T-helper 2 cell (primary cell): ENCODE measurements at places on chromosomes 4 and X.

DNA sequence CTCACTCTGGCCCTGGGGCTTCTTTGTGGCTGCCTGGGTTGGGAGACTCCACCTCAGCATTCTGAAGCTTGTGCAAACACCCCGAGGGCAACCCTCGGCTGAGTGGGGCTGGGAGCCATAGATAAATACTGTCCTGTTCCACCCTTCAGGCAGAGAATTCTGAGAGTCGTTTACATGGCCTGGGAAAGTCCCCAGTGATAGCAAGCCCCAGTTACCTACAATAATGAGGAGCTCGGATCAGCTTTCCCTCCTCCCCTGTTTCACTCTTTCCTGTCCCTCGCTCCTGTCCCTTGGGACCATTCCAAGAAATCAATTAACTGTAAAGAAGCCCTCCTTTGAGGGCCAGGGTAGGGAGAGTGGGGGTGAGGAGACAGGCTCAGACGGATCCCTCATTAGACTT lies 31.6 kb upstream of the DDX3X start:
- DNase-seq: no peak

- no peak for DNase-seq
Observed at GRCh38 chr4:140806163-140806562, 50.0 kb upstream of the TBC1D9 start.

DNA sequence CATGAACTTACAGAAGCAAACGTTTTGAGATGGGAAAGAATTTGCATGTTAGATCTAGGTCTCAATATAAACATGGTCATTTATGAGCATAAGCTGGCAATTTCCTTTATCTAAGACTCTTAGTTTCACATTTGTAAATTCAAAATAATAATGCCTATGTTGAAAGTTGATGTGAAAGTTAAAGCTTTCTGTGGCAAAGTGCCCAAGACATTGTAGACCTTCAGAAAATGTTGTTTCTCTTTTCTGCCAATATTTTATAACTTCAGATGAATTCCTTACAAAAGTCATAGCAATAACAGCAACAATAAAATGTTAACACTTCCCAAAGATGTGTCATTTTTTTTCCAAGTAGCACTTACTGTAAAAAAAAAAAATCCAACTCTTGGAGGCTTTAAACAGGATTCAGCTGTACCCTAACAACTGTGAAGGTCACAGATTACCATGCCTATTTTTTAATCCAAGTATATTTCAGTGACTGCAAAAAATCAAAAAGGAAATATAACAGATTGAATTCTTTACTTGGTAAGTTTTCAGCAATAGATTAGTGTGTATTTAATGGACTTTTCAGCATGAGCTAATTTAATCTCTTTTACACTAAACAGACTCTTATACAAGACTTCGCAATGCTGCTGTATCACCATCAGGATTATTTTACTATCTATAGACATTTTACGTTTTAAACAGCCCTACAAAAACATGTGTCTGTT lies 206.5 kb upstream of the PDE5A start:
- DNase-seq: no peak

GRCh38 chrX:68666580-68666979 lies 19.1 kb downstream of the STARD8 start:
- DNase-seq: no peak

DNA sequence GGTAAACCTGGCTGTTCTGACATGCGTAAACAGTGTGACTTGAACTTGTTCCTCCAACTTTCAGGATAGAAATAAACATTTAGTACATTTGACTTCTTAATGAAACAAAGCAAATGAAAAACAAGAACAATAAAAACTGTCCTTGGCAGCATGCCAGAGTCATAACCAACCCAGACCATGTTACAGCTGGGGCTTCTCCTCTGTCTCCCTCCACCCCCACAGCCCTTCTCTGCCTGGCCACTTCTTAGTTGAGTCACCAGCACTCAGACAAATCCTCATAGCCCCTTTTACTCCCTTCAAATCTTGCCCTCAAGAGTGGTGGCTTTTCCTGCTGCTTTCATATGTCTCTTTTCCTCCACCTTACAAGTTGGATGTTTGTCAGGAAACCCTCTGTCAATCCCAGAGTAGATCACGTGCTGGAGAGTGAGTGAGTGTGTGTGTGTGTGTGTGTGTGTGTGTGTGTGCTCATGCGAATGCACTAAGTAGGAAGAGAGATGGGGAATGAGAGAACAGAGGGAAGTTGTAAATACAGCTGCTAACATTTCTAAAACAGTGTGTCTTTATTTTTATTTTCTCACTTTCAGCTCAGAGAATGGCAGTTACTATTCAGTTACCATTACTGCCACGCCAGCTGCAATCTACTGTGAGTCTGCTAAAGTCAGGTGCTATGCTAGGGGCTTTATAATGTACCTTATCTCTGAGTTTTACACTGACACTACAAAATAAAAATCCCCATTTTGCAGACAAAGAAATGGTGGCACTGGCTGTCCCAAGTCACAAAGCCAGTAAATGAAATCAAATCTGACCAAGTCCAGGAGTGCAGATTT lies 15.0 kb downstream of the SCARB2 start:
- DNase-seq: peak; percentile 73

GRCh38 chr4:183445097-183445428 lies 627 bp downstream of the CDKN2AIP start:
- DNase-seq: no peak

GRCh38 chr4:96483308-96484030 lies 643.6 kb downstream of the PDHA2 start:
- DNase-seq: no peak

DNA sequence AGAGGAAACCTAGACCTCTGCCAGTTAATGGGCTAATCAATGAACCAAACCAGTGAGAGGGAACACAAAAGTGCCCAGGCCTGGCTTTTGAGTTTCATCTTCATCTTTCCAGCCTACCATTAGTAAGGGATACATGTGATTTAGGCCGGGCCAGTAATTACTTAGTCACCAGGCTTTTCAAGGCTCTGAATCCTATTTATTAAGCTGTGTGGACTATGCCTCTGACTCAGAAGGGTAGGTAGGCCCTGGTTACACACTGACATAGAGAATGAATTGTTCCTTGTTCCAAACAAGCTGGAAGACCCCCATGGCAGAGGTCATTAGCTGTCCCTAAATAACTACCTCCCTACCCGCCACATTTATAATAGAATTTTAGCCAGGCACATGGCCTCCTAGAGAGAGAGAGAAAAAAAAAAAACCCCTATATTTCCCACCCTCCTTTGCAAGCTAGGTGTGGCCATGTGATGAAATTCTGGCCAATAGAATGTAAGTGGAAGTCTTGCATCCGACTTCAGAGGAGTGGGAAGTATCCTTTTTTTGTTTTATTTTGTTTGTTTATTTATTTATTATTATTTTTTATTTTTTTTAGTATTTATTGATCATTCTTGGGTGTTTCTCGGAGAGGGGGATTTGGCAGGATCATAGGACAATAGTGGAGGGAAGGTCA lies 112.3 kb upstream of the BCOR start:
- no peak for DNase-seq

GRCh38 chrX:118100091-118100490 lies 16.5 kb downstream of the KLHL13 start:
- DNase-seq: no peak

DNA sequence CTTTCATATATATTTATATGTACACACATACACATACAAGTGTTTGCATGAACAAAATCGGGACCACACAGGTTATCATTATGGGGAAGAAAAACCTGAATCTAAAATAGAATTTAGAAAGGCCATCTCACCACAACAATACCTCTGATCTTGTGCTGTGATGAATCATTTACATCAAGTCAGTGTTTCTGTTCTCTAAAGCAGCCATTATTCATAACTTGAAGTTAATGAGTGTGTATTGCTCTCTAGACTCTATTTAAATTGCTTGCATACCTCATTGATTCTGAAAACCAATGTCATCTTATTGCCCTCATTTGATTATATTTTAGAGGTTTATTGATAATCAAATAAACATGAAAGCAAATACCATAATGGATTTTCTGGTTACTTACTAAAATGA lies 71.6 kb downstream of the FAM114A1 start:
- no peak for DNase-seq

DNA sequence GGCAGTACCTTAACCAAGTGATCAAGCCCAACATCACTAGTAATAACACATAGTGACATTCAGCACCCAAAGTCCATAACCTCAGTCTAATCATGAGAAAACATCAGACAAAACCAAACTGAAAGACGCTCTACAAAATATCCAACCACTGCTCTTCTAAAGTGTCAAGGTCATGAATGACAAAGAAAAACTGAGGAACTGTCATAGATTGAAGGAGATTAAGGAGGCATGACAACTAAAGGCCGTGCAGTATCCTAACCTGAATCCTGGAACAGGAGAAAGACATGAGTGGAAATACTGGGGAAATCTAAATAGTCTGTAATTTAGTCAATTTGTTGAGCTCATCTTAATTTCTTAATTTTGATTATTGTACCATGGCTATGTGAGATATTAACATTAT lies 38.2 kb upstream of the EXOC1L start:
- no peak for DNase-seq

- DNase-seq: no peak
Observed at GRCh38 chr4:181909368-181909767, 333.8 kb upstream of the TENM3 start.

DNA sequence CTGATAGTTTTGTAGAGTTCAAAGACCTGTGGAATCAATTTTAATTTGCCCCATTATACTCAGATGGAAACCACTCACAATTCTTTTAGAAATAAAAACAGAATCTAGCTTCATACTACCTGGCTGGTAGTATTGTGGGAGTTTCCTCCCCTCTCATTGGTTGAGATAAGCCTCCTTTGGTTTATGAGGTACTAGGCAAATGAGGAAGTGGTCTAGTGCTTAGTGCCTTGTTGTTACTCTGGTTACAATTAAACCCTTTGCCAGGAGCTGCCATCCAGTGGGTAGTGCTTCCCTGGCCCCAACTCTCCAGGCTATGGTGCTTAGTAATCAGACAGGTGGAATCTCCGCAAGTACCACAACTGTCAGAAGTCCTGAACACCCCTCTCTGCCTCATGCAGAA lies 118.3 kb downstream of the CDKL5 start:
- peak; percentile 1 for DNase-seq

- DNase-seq: peak; percentile 16
Observed at GRCh38 chr4:185597532-185598188, 62.4 kb upstream of the PDLIM3 start.

GRCh38 chrX:153443476-153444332 lies 2.2 kb downstream of the TREX2 start:
- no peak for DNase-seq

DNA sequence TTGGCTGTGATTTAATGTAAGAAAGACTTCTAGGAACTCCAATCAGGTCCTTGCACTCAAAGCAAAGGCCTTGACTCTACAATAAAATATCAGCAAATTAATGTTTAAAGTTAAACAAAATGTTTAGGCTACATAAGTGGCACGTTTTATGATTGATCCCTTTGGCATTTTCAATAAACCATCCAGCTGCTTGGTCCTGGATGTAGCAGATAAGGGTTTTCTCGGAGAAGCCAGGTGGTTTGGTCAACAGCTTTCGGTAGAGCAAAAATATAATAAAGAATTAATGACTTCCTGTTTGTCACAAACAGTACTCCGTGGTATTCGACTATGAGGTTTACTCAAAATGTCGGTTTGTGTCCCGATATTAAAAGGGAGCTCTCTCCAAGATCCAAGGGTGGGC lies 95.8 kb downstream of the GEMIN8 start:
- DNase-seq: no peak

GRCh38 chrX:69120476-69120875 lies 44.8 kb downstream of the PJA1 start:
- DNase-seq: no peak

DNA sequence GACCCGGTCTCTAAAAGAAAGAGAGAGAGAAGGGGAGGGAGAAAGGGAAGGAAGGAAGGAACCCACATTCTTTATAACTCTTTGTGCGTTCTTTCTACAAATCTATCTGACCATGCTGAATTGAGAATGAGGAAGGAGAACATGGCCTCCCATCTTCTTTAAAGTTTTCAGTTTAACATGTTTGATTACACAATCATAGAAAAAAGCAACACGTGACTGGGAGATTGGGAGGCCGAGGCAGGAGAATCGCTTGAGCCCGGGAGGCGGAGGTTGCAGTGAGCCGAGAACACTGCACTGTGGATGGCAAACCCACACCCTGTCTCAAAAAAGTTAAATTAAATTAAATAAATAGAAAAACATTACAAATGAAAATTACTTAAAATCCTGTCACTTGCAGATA lies 254.5 kb downstream of the RAPGEF2 start:
- no peak for DNase-seq

- no peak for DNase-seq
Observed at GRCh38 chr4:121791481-121791880, 9.6 kb upstream of the EXOSC9 start.

- no peak for DNase-seq
Observed at GRCh38 chr4:110361921-110362320, 114.0 kb upstream of the ENPEP start.

DNA sequence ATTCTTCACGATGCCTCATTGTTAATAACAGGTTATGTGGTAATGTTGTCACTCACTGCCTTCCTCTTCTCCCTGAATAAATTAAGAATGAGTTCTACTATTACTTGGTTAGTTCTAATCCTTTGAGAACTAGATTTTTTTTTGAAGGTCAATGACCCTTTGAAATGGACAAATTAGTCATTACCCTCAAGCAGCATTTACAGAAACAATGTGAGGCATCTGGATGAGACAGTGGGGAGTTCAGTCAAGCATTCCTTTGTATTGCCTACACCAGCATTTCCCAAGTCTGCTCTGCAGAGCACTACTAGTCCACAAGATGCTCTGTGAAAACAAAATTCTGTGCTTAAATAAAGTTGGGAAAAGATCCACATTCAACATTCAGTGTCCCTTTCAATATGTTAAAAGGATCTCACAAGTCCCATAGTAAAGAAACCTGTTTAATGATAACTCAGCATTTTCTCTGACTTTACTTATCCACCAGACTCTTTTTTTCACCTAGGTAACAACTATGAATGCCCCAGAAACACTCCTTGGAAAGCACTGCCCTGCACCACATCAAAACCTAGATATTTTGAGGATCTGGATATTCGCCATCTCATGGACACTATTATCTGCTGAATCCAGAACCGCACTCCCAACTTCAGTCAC lies 60.6 kb downstream of the CHRDL1 start:
- no peak for DNase-seq
